SW 1271 (cell line): ENCODE measurements at places on chromosomes 12 and 14.
A peak's percentile ranks its signal among the peaks of the same experiment; 100 is the strongest.

GRCh38 chr12:59928416-59928815 lies 332.6 kb downstream of the SLC16A7 start:
- DNase-seq, result no peak

GRCh38 chr12:56699020-56699661 lies 11.1 kb upstream of the PTGES3 start:
- DNase-seq, result no peak

GRCh38 chr12:51001799-51002198 lies 24.4 kb downstream of the SLC11A2 start:
- no peak for DNase-seq

DNA sequence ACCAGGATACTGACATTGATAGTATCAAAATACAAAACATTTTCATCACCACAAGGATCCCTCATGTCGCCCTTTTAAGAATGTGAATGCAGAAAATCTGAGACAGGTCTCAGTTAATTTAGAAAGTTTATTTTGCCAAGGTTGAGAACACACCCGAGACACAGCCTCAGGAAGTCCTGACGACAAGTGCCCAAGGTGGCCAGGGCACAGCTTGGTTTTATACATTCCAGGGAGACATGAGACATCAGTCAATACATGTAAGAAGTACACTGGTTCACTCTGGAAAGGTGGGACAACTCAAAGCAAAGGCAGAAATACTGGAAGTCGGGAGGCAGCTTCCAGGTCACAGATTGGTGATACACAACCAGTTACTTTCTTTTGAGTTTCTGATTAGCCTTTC lies 235.2 kb upstream of the KRR1 start:
- no peak for DNase-seq

- no peak for DNase-seq
Measured at GRCh38 chr14:64602826-64603225, 53.1 kb downstream of the PPP1R36 start.

- no peak for DNase-seq
Measured at GRCh38 chr12:110555577-110556406, 27.3 kb downstream of the PPTC7 start.

DNA sequence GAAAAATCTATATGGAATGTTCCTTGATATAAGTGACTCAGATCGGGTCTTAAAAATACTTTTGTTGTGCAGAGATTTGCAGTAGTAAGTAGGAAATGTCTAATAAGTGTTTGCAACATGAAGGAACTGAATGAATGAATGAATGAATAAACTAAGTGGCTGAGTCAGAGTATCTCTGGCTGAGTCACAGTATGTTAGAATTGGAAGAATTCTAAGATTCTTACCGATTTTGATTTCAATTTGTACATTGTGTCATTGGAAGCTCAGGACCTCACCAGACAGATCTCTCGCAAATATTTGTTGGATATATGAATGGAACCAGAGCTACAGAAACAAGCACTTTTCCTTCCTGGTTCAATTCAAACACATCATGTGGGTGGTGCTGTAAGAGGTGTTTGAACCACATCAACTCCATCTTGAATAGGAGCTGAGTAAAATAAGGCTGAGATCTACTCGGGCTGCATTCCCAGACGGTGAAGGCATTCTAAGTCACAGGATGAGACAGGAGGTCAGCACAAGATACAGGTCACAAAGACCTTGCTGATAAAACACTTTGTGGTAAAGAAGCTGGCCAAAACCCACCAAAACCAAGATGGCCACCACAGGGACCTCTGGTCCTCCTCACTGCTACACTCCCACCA lies 123.9 kb upstream of the FOXN3 start:
- DNase-seq, result no peak

DNA sequence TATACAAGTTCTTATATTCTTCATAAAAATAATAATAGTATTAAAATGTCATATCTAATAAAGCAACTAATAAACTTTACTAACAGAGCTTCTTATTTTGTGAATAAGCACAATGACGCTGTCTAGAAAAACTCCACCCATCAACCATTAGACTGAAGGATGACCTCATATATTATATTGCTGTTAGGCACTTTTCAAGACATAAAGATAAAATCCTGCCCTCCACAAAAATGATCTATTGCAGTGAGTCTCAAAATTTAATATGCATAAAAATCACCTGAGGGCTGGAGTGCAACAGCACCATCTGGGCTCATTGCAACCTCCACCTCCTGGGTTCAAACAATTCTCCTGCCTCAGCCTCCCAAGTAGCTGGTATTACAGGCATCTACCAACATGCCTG lies 20.1 kb downstream of the TM7SF3 start:
- no peak for DNase-seq

- no peak for DNase-seq
Measured at GRCh38 chr12:97923546-97923945, 460.9 kb downstream of the RMST start.

- DNase-seq, result no peak
Measured at GRCh38 chr12:111218499-111218898, 150.4 kb downstream of the PHETA1 start.

GRCh38 chr12:26854031-26854390 lies 21.0 kb upstream of the ITPR2 start:
- DNase-seq, result no peak

DNA sequence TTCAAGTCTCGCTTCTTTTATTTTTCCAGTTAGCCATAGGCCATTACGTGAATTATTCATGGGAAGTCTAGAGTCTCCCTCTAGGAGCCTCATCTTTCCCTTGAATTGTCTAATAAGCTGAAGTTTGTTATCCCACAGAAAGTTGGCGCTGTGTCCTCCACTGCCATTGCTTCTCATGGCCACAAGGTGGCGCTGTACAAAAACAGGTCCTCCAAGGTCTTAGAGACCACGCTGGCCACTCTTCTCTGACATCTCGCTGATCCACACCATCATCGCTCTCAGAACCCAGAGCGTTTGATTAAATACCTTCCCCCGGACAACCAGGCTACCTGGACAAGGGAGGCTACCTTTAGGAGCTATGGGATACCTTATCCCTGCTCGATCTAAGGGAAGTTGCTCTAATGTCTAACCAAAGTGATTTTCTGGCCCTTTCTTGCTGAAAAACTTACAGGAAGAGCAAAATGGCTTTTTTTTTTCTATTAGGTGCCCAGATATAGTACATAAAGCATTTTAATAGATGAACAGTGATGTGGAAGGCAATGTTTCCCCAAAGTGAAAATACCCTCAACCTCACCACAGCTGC lies 110.0 kb downstream of the CCDC60 start:
- peak; percentile 67 for DNase-seq

GRCh38 chr12:47707905-47708543 lies 2.2 kb upstream of the RPAP3 start:
- DNase-seq, result no peak

GRCh38 chr14:92759679-92760523 lies 11.5 kb upstream of the LGMN start:
- no peak for DNase-seq

- DNase-seq, result no peak
Measured at GRCh38 chr14:100790502-100791347, 35.2 kb upstream of the MEG3 start.

DNA sequence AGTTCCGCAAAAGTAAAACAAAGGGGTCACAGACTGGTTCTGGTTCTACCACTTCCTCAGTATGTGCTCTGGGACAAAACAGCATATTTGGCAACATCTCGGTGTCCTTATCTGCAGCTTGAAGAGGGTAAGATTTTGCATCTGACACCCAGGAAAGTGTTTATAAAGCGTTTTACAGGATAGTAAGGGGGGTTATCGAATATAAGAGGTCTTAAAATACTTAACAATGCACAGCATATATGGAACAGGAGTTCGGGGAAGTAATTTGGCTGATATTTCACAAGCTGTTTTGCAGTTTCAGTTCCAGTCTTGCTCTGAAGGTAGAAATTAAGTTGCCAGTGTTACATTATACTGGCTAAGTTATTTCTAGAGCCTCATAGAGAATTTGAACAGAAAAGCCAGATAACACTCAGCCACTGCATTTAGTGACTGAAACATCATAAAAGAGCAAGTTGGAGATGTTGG lies 904 bp upstream of the MAP4K5 start:
- no peak for DNase-seq

GRCh38 chr12:109729371-109729781 lies 15.8 kb downstream of the FAM222A start:
- DNase-seq, result no peak

GRCh38 chr12:19546611-19547162 lies 107.4 kb downstream of the AEBP2 start:
- no peak for DNase-seq

- no peak for DNase-seq
Measured at GRCh38 chr14:55731311-55731872, 151.4 kb downstream of the KTN1 start.

DNA sequence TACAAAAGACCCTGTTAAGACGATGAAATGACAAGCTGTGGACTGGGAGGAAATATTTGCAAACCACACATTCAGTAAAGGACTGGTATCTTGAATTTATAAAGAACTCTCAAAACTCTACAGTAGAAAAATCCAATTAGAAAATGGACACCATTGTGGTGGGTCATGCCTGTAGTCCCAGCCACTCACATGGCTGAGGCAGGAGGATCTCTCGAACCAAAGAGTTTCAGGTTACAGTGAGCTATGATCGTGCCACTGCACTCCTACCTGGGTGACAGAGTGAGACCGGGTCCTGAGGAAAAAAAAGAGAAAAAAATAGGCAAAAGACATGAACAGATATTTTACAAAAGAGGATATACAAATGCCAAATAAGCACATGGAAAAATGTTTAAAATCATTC lies 41.9 kb downstream of the TTC6 start:
- DNase-seq, result no peak

DNA sequence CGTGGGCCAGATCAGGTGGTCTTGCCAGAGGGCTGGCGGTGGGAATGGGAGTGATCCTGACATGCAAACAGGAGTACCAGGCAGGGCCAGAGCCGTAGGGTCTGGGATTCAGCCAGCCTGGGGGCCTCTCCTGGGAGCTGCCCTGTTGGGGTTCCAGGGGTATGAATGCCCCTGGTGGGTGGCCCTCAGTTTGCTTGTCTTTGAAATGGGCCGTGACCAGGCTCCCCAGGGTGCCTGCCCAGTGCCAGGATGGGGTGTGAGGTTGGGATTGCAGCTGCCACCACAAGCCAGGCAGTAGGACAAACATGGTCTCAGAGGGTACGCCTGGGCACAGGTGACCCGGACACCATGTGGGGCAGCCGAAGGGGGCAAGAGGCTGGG lies 168.8 kb downstream of the KIF26A start:
- DNase-seq, result no peak

DNA sequence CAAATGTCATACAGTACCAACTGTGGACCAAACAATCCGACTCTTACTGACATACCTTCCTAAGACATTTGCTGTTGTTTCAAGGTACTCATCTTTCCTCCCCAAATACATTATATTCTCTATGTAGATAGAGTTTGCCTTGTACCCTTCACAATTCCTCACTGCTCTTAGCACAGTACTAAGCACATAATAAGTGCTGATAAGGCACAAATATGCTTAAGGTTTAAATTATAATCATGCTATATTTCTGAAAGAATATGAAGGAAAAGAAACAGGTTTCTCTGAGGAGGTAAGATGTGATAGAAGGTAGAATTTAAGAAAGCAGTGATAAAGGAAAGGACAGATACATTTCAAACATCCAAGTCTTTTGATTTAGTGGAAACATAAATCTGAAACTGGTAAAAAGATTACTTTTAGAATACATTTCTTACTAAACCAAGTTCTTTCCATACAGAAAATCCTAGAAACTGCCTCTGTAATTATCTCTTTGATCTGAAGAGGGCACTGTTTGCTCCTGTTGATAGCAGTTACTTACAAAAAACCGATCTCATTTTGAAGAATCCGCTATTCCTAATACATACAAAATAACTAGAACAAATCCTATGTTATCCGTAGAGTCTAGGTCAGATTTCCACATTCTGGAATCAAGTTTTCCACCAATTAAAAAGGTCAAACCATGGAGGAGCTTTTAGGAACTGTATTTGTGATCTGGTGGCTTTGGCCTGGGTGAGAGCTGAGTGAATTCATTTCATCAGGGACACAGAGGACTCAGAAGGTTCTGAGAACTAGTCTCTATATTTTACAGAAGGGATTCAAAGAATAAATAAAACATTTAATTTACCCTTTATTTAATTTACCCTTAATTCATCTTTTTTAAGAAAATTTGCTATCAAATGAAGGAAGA lies 311.9 kb downstream of the DAD1 start:
- DNase-seq, result peak; percentile 39

DNA sequence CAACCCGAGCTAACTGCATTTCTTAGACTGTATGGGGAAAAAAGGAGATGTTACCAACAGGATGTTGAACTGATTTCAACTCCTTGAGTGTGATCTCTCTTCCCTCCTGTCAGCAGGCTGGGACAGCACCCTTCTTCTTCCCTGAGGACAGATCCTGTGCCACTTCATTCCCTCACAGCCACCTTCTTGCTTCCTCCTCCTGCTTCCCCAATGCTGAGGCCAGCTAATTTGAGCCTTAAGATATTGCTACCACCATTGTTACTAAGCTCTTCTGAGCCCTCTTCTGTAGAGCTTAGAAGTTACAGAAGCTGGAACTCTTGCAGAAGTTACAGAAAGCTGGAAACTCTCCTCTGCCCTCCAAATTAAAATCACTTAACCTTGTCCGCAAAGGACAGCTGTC lies 88.8 kb downstream of the SPTSSA start:
- DNase-seq, result no peak

DNA sequence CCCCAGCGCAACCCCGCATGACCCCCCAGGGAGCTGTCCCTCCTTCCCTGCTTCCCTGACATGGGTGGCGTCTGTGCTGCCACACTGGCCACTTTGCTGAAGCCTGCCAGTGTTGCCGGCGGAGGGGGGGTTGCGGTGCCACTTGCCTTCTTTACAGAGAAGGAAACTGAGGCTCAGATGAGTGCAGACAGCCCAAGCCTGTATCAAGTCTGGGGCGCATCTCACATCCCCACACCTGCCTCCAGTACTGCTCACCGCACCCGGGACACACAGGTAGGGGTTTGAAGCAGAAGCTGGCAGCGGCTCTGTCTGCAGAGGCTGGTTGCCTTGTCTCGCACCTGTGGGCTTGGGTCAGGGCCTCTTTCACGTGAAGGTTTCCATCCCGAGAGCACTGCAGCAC lies 104.7 kb upstream of the RTL1 start:
- no peak for DNase-seq

GRCh38 chr14:71089971-71090370 lies 182.7 kb downstream of the PCNX1 start:
- DNase-seq, result no peak
